ENCODE measurements at places on chromosomes 16 and 17.

GRCh38 chr16:54171626-54172537 is 114.7 kb downstream of the IRX3 start:
- DNase-seq, result no peak

- DNase-seq, result no peak
These were observed at the start of gene DOK4 for GRCh38 chr16:57485916-57486857. Gene DOK4 (minus strand): TSS chr16:57486493. CDS start chr16:57479507, 6,986 bp downstream.

- DNase-seq, result no peak
These were observed 522 bp upstream of the POLDIP2 start for GRCh38 chr17:28357901-28358197.

DNA sequence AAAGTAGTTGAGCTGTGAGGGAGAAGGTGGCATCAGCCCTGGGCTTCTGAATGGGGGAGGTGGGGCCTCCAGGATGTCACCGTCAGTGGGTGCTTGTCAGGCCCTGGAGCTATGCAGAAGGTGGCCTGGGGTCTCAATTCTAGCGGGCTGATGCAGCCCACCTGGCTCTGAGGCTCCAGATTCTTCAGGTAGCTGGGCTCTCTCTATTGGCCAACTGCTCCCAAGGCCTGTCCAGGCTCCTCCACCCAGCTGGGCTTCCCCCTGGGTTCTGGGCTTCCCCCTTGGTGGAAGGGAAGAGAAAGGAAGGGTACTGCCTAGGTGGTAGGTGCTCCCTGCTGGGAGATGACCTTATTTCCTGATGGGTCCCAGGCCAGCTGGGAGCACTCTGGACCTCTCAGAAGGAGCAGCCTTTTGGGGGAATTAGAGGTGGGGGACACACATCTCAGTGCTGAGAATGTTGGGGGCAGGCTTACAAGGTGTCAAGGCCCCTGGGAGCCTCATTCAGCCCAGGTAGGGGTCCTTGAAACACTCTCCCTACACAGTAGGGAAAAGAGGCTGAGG is 1728.3 kb downstream of the TP53TG3F start:
- no peak for DNase-seq

- DNase-seq, result no peak
These were observed 35.5 kb upstream of the CMIP start for GRCh38 chr16:81409016-81409556.

GRCh38 chr16:8523932-8524331 is 66.4 kb downstream of the TMEM114 start:
- DNase-seq, result no peak

DNA sequence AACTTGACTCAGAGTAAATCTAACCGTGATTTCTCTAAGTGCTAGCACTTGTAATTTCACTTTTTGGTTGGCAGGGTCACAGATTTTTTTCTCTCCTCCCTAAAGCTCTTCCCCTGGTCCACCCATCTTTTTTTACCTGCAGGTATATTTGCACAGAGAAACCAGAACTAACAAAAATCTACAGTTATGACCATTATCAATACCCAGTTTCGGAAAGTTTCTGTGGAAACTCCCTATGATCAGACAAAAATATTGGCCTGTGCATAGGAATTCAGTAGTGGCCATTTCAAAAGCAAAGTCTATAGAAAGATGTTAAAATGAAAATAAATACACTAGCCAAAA is 62.4 kb upstream of the ATF7IP2 start:
- DNase-seq, result no peak

- DNase-seq, result no peak
These were observed 86.1 kb downstream of the KANSL1 start for GRCh38 chr17:46106966-46107644.

DNA sequence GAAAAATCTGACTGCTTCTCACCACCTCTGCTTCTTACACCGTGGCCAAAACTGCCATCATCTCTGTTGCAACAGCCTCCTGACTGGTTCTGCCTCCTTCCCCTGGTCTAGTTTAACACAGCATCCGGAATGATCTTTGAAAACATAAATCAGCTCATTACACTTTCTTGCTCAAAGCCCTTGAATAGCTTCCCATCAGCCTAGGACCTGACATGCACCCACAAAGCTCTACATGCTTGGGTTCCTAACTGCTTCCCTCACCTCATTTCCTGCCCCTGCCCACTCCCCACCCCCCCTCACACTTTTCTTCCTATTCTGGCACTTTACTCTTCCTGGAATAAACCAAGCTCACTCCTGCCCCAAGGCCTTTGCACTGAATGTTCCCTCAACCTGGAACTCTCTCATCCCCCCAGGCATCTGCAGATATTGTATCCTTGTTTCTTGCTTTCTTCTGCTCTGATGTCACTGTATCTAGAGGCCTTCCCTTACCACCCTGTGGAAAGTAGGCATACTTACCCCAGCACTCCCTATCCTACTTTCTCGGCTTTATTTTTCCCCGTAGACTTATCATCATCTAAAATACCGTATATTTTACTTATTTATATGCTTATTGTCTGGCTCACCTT is 112.4 kb downstream of the FTO start:
- DNase-seq, result no peak

DNA sequence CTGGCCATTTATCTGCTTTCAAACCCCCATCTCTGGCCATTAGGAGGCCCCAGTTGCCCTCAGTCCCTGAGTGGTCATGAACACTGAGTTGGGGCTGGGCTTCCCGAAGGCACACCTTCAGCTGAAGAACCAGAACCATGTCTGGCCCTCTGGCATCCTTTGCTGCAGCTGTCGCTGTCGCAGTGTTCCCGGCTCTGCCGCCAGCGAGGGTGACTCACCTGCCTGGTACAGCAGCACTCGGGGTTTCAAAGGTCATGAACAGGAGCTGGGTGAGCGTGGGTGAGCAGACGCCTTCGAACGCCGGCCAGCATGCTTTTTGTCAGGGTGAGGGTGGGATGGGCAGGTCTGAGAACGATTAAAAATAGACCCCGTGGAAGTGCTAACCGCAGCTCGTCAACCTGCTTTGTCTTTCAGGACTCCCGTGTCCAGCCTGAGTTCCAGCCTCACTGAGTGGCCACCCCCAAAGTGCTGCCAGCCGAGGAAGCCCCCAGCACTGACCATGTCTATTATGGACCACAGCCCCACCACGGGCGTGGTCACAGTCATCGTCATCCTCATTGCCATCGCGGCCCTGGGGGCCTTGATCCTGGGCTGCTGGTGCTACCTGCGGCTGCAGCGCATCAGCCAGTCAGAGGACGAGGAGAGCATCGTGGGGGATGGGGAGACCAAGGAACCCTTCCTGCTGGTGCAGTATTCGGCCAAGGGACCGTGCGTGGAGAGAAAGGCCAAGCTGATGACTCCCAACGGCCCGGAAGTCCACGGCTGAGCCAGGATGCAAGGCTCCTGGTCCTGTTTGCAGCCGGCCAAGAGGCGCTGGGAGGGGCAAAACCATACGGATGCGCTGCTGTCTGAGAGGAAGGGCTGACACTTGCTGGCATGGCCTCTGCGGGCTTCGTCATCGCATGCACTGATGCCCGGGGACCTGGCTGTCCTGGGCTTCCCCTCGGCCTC is 7.6 kb downstream of the SNN start:
- DNase-seq, result no peak

- DNase-seq, result peak; percentile 21
These were observed 51.2 kb downstream of the RMI2 start for GRCh38 chr16:11396241-11397048.

DNA sequence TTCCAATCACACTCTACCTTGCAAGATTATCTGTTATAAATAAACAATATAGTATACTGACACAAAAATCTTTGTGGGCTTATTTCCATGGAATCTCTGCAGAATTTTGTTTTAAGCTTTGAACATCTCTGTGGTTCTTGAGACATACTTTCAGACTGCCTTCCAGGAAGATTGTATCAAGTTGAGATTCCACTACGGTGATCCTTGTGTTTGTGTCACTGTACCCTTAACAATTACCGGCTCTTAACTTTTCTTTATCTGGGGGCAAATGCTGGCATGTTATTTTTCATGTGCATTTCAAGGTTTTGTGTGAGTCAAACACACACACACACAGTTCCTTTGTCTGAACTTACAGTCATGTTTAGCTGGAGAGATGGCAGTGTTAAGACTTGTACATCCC is 472.7 kb upstream of the HSBP1 start:
- DNase-seq, result no peak

GRCh38 chr17:43911904-43912303 is 4.6 kb upstream of the MPP2 start:
- no peak for DNase-seq

GRCh38 chr16:48244863-48245195 is 729 bp downstream of the LONP2 start:
- DNase-seq, result no peak

DNA sequence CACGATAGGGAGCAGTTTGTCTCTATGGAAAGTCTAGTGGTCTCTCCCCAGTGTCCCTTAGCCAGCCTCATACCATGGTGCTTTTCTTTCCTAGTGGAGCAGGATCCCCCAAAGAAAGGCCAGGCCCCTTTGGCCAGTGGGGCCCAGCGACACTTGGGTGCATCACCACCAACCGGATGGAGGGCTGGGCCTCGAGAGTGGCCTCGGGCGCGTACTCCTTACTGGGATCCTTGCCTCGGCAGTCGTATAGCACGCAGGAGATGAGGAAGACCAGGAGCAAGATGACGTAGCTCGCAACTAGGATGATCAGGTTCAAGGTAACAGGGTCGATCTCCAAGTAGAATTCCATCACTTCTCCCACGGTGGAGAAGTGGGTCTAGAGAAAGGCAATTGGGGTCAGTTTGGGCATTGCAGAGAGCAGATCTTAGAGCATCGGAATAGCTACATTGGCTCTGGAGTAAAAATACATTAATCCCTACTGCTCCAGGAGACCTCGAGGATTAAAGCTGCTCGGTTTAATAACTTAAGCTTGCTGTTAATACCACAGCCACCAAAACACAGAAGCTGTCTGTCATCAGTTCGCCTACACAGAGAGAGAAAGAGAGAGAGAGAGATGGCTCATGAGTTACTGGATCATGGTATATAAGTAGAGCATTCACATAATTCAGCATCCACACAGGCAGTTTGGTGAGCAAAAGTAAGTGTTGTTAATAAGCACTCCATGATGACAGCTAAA is at the start of gene SMIM36:
TSS of gene SMIM36 (minus strand) at position 467 of the 736 bp plus-strand sequence.
- DNase-seq, result no peak

DNA sequence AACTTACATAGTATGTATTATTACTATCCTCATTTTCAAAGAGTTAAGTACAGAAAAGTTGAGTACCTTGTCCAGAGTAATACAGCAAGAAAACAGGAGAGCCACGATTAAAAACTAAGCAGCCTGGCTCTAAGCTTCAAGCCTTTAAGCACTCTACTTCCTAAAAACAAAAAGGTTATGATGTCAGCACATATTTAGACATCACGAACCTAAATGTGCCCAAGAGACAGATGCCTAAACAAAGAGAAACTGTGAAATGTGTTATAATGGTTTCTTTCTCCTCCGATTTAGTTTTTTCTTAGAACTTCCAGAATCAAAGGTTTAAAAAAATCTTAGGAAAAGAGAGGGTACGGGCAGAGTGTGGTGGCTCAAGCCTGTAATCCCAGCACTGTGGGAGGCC is 151.0 kb downstream of the VPS53 start:
- DNase-seq, result no peak

DNA sequence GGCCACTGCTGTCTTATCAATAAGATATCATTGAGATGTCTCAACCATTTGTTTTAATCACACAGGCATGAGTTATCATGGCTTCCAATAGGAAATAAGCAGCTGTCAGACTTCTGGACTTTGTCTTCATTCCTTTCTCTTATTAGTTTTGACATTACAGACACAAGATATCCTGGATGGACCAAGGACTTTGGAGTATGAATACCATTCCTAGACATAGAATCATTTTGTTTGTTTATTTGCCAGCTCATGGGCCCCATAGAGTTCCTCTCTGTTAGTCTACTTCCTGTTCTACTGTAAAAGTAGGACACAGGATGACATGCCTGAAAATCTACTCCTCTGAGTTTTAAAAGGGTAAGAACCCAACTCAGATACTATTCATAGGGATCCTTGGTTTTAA is 77.7 kb upstream of the KCNJ16 start:
- no peak for DNase-seq

GRCh38 chr17:9974448-9975381 is 69.6 kb upstream of the RCVRN start:
- no peak for DNase-seq

GRCh38 chr16:30418350-30419181 is 11.2 kb downstream of the ZNF771 start:
- DNase-seq, result no peak

GRCh38 chr16:5577463-5577862 is 479.9 kb upstream of the EEF2KMT start:
- DNase-seq, result no peak

DNA sequence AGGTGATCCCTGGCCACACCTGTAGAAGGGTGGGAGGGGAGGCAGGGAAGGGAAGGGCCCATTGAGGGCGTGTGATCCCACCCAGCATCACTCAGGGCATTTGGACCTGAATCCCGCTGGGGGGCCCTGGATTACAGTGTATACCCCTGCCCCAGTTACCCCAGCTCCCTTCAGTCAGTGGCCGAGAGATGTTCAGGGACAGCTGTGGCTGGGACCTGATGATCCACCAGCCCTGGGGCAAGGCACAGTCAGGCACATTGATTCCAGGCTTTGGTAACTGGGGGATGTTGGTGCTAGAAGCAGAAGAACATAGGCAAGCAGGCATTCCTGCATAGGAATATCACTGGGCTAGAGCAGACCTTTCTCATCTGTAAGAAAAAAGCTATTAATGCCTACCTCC is 170.3 kb downstream of the FOXL1 start:
- DNase-seq, result no peak

DNA sequence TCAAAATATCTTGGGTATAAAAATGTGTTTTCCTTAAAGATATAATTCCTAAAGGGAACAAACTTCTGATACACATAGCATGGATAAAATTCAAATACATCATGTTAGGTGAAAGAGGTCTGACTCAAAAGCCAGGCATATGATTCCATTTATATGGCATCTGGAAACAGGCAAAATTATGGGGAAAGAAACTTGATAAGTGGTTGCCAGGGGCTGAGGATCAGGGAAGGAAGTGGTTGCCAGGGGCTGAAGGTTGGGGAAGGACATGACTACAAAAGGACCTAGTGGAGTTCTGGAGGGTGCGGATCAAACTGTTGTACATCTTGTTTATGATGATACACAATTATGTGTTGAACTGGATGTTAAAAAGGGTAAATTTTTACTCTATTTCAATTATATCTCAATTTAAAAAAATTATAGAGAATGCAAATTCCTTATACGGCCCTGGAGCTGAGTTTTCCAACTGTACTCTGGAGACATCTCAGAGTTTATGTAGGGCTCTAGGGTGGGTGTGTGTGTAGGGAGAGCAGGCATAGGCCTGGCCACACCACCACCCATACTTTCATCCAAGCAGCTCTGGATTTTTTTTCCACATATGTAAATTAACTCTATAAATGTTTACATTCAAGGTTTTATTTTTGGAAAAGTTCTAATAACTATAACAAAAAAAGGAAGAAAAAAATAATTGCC is 55.0 kb downstream of the AMFR start:
- DNase-seq, result no peak

- no peak for DNase-seq
These were observed 30.2 kb downstream of the TPSG1 start for GRCh38 chr16:1194665-1195392.
